ENCODE measurements at places on chromosomes 3 and 15.

GRCh38 chr3:125675791-125676190 lies 80.5 kb upstream of the OSBPL11 start:
- DNase-seq, result no peak

DNA sequence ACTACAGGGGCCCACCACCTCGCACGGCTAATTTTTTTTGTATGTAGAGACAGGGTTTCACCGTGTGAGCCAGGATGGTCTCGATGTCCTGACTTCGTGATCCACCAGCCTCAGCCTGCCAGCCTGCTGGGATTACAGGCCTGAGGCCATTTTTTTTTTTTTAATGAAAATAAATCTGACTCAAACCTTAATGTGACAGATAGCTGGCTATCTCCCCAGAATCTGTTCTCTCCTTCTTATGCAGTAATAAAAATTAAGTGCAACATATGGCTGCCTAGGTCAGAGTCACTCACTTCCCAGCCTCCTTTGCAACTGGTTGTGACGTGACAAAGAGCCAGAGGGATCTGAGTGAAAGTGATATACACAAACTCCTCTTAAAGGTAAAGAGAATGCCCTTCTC lies 53.0 kb downstream of the ZNF148 start:
- DNase-seq, result no peak

DNA sequence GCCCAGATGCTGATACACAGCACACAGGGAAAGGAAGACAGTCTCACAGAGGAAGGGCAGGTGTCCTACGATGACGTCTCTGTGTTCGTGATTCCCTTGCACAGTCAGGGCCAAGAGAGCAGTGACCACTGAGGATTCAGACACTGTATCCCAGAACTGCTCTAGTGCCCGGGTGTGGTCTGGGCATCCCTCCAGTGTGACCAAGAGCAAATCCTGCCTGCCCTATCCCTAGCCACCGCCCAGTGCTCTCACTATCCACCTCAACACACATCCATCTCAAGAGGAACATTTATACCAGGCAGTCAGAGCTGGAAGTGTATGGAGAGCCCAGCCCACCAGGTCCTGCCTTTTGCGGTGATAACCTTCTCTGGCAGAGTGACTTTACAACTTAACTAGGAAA lies 4.1 kb downstream of the PPM1M start:
- DNase-seq, result no peak

DNA sequence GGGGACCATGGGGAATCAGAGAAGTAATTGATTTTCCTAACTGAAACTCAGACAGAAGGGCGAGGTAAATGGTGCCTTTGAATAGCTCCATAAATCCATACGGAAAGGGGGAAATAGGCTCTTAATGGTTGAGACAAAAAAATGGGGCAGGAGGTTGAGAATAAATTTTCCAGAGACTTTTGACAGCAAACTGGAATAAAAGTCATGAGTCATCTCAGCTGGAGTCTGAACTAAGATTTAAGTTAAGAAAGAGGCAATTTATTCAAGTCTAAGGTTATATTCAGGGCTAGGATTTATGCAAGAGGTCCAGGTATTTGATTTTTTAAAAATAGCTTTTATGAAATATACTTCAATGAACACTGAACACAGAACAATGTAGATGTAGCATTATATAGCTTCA lies 238.7 kb upstream of the RORA start:
- no peak for DNase-seq

DNA sequence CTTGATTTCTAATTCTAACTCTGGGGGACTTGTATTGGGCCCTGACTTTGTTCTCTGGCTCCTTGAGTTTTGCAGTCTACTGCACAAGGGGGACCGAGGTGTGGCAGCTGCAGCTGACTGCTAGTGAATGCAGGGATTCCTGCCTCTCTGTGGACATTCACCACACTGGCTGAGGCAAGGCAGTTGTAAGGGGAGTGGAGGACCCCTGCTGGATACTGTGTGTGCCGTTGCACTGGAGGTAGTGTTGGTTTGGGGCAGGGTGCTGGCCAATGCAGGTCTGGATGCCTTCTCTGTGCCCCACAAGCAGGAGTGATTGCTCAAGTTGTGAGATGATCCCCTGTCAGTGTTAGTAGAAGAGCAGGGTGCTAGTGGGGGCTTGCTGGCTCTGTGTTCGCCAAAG lies 626.1 kb downstream of the SQOR start:
- DNase-seq, result no peak

DNA sequence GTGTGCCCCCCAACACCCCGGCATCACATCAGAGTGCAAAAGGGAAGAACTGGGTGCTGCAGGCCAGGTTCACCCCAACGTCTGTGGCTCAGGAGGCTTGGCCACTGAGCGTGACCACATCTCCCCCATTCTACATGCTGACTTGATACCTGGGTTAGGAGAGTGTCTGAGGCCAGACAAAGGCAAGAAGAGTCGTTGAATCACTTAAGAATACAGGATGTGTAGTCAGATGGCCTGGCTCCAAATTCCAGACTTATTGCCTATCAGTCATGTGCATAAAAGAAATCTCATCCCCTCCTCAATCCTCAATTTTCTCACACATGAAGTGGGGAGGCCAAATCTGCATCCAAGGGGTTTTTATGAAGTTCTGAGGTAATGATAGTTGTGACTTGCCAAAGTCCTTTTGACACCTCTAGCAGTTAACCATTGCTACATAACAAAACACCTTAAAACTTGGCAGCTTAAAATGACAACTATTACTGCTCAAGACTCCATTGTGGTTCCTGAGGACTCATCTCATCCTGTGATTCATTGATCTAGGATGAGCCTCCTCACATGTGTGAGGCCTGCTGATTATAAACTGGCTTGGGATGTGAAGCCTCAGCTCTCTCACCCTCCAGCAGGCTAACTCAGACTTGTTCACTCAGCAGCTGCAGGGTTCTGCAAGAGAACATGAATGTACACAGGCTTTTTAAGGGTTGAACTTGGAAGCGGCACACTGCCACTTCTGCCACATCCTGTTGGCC lies 138.8 kb upstream of the TLE3 start:
- DNase-seq, result no peak

- no peak for DNase-seq
Observed at GRCh38 chr3:76021376-76021775, 236.0 kb upstream of the ZNF717 start.

DNA sequence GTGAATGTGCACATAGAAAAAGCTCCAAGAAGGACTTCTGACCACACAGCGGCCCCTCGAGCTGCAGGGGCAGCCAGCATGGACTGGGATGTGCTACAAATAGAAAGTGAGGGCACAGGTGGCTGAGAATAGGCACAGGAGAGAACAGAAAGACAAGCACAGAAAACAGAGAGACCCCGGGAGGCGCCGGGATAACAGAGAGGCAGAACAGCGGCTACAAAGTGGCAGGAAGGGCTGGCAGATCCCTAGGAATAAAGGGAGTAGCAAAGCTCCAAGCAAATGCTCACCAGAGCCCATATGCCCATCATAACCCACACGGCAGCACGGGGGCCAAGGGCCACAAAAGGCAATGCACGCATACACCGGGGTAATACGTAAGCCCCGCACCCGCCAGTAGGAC lies 201.7 kb upstream of the NSMCE3 start:
- DNase-seq, result no peak

All from GM06990 (cell line).